Activated B cell treated with CpG ODN at 0.5 μM for 24 hours (primary cell): ENCODE measurements at places on chromosomes 2 and 18.

DNA sequence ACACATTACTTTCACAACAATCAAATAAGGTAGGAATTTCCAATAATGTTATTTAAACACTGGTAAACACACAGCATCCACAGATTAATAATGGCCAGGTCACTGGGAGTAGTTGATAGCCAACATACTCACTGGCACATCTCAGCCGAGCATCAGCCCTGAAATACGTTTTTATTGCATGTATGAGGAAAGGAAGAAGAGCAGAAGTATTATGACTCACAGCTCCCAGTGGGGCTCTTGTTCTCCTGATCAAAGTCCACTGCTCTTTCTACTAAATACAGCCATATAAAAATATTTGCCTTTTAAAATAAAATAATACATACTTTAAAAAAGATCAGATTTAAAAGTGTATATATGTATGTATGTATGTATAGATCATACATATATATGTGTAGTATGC lies 999.6 kb downstream of the SUCLG1 start:
- DNase-seq = no peak
- no peaks in the 10 kb centered on the region for H3K36me3 ChIP-seq
- no peak overlapping the region for H3K27ac ChIP-seq
- no peak overlapping the region for H3K4me3 ChIP-seq

GRCh38 chr18:30469091-30469490 lies 573.5 kb downstream of the DSC3 start:
- H3K36me3 ChIP-seq = no peaks in the 10 kb centered on the region
- no peak overlapping the region for H3K27ac ChIP-seq
- no peak for DNase-seq
- H3K27me3 ChIP-seq = no peaks in the 10 kb centered on the region

DNA sequence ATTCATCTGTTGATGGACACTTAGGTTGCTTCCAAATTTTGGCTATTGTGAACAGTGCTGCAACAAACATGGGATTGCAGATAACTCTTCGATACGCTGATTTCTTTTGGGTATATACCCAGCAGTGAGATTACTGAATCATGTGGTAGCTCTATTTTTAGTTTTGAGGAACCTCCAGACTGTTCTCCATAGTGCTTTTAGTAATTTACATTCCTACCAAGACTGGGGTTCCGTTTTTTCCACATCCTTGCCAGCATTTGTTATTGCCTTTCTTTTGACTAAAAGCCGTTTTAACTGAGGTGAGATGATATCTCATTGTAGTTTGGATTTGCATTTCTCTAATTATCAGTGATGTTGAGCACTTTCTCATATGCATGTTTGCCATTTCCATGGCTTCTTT lies 200.3 kb downstream of the MBD5 start:
- no peaks in the 10 kb centered on the region for H3K27me3 ChIP-seq
- no peak overlapping the region for H3K27ac ChIP-seq
- H3K36me3 ChIP-seq = peaks cover 29% of the 10 kb centered on the region
- no peaks in the 10 kb centered on the region for H3K4me1 ChIP-seq
- H3K4me3 ChIP-seq = no peak overlapping the region

DNA sequence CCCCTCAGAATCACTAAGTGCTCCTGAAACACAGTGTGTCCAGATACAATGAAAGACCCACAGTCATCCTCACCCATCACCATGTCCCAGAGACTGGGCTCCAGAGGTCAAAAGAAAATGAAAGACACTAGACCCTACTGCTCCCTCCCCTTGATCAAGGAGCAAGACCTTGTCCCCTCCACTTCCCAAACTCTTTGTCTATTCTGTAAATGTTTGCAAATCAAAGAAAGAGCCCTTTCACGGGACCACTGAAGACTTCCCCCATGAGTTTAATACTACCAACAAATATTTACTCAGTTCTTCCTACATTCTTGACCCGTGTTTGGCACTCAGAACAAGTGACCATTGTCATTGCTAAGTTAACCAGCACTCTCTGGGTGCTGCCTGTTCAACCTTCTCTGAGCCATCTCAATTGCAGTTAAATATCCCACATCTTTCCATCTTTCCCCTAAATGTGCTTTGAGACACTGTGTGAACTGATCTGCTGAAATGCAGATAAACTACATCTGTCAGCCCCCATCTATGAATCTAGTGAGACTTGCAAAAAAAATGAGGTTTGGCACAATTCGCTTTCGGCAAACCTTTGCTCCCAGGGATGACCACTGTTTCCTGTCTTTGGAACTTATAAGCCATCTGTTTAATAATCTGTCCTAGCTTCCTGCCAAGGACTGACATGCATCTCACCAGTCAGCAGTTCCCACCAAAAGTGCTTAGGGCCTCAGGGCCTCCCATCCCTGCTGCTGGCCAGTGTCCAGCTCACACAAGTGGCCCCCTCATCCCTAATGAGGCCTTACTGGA lies 170.3 kb downstream of the GFPT1 start:
- H3K4me1 ChIP-seq = no peaks in the 10 kb centered on the region
- no peak overlapping the region for H3K27ac ChIP-seq
- H3K27me3 ChIP-seq = peaks cover 5% of the 10 kb centered on the region
- no peak for DNase-seq
- no peaks in the 10 kb centered on the region for H3K36me3 ChIP-seq
- H3K4me3 ChIP-seq = no peak overlapping the region

- no peaks in the 10 kb centered on the region for H3K36me3 ChIP-seq
- H3K27ac ChIP-seq = no peak overlapping the region
- no peak overlapping the region for H3K4me3 ChIP-seq
- no peaks in the 10 kb centered on the region for H3K27me3 ChIP-seq
- no peaks in the 10 kb centered on the region for H3K4me1 ChIP-seq
- no peak for DNase-seq
Measured at GRCh38 chr2:166814335-166814734, 73.9 kb upstream of the XIRP2 start.

- no peak overlapping the region for H3K27ac ChIP-seq
- peaks cover 5% of the 10 kb centered on the region for H3K27me3 ChIP-seq
- no peaks in the 10 kb centered on the region for H3K36me3 ChIP-seq
- no peak for DNase-seq
Measured at GRCh38 chr18:9688036-9688741, 19.9 kb upstream of the RAB31 start.
